ENCODE measurements at places on chromosomes 5 and 9.

DNA sequence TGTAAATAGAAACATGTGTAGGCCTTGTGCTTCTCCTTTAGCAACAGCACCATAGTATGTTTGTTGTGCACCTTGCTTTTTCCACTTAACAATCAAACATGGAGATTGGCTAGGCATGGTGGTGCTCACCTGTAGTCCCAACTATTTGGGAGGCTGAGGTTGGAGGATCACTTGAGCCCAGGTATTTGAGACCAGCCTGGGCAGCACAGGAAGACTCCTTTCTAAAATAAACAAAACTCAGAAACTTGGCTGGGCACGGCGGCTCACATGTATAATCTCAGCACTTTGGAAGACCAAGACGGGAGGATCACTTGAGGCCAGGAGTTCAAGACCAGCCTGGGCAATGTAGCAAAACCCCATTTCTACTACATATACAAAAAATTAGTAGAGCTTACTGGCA lies 948 bp upstream of the FAXDC2 start:
- DNase-seq: no peak

DNA sequence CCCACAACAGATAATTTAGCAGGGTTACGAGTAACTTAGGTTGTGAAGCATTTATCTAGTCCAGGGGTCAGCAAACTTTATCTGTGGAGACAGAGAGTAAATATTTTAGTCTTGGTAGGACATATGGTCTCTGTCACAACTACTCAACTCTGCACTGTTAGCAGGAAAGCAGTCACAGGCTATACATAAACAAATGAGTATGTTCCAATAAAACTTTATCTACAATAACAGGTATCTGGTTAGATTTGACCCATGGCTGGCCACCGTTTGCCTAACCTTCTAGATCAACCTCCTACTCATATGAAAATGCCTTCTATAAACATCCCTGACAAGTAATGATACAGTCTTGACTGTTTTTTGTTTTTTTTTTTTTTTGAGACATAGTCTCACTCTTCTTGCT lies 13.0 kb upstream of the HK3 start:
- DNase-seq: no peak

DNA sequence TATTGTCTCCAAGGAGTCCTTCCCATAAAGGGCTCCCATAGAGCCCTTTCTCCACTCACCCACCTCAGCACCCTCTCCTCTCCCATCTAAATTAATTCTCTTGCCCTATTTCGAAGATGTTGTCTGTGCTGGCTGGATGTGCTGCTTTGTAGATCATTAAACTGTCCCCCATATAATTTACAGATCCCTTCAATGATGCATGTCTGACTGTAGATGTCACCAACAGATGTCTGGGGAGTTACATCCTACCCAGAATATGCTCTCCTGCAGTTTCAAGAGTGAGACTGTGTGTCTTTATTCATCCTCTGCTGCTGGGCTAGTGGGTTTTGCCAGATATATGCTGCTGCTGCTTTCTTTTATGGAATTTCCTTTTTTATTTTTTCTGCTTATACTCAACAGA lies 351.2 kb downstream of the MLLT3 start:
- no peak for DNase-seq

DNA sequence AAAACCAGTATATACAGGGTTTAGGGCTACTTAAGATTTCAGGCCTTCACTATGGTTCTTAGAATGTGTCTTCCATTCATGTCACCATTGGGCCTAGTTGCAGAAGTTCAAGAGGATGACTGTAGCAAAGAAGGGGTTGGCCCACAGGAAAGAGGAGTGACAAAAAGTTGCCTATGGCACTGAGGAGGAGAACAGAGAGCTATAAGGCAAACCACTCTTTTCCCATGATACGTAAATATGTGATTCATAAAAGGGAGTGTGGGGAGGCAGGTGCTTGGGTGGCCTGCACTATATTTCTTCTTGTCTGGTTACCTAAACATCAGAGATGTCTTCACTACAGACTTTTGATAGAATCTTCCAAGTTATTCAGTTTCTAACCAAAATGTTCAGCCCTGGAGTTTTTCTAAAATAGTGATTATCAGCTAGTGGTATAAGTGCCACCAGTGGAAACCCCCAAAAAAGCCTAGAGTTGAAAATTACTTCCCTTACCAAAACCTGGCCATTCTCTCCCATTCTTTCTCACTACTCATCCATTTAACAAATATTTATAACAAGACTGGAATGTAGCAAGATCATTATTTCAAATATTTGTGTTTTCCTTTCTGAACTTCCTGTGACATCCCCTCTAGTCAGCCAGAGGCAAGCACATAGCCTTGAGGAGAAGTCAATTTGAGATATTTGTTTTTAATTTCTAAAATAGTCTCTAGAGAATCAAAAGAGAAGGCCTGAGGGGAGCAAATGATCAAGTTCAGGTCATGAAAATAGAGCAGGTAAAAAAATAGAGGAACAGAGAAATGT lies 367.4 kb downstream of the EFNA5 start:
- DNase-seq: no peak

DNA sequence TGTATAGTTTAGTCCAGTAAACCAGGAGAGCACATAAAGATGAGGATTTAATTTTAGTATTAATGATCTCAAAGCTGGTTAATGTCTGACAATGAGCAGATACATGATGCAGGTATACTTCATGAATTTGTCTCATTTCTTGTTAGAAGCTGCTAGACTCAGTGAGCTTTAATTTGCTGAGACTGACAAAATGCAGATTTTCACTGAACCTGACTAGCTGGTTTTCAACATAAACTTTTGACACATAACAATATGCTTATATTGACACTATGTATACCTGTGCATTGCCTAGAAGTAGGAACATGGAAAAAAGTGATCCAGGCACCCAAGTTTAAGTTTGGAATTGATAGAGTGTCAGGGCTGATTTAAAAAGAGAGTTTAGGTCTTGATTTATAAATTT lies 10.8 kb downstream of the UBLCP1 start:
- no peak for DNase-seq

DNA sequence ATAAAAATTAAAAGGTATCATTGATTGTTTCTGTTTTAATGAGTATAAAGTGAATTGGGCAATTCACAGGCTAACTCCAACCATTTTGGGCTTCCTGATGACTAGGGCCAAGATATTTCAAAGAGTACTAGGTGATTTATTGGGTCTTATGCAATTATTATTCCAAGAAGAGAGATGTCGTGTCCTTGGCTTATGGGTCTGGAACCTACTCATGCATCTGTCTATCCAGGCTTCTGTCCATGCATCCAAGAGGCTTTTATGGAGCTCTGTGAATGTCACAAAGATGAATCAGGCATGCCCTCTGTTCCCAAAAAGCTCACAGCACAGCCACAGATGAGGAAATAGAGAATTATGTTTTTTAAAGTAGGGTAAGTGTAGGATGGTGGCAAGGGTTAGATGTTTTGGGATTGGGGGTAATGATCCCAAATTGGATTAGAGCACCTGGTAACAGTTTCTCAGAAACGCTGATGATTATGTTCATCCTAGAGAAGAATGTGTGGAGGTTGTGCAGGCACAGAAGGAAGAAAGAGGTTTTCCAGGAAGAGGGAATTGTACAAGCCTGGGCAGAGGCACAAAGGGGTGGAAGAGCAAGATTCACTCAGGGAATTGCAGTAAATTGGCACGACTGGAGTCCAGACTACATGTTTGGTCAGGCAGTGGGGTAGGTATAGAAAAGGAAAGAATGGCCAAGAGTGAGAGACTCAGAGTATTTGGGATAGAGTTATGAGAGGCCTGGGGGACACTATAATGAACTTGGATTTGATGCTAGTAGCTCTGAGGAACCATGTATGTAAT lies 83.0 kb upstream of the TNC start:
- DNase-seq: no peak

- no peak for DNase-seq
Observed at GRCh38 chr5:129460672-129460935, 506 bp downstream of the ADAMTS19 start.

GRCh38 chr5:158079097-158079496 lies 220.2 kb upstream of the CLINT1 start:
- no peak for DNase-seq

DNA sequence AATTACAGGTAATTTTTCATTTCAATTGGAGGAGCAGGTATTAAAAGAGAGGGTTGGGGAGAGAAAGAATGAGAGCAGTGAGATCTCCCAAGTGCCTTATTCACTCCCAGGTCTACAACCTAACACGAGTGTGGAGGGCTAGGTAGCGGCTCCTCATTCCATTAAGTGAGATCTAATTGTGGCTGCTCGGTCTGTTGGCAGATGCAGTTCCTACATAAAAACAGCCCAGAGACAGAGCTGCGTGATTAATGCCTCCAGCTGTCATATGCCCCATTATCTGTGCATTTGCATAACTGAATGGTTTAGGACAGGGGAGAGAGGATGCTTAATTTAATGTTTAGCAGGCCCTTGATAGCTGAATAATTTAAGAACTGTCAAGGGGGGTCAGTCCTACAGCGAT lies 100.5 kb downstream of the PSAT1 start:
- no peak for DNase-seq

DNA sequence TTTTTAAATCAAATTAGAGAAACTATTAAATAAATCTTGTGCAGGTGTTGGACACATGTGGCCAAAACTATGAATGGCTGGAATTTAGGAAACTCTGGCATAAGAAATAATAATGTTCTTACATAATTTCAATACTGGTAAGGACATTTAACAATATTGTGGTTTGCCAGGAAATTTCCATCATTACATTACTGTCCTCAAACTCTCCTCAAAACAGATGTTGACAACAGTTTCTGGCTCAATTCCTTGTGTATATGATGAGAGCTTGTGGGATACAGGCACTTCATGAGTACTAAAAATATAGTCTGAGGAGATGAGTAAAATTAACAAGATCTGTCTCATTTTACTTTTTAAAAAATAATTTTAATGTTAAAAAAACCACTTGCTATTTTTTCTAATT lies 27.9 kb downstream of the MCTP1 start:
- no peak for DNase-seq

DNA sequence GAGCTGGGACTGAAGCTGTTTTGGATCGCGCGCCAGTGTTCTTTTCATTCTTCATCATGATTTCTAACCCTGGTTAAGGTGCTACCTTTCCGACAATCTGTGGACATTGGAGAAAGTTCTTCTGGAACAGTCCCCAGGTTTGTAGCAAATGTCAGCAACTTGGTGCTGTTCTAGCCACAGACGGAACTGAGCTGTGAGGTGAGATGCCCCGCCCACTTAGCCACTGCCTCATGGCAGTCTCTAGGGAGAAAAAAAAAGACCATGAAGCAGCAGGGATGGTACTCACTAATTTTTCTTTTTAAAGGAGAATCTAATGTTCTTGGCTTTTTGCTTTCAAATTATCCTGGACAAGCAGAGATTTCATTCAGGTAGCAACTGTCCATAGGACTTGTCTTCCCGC lies 72.1 kb upstream of the STK32A start:
- no peak for DNase-seq

DNA sequence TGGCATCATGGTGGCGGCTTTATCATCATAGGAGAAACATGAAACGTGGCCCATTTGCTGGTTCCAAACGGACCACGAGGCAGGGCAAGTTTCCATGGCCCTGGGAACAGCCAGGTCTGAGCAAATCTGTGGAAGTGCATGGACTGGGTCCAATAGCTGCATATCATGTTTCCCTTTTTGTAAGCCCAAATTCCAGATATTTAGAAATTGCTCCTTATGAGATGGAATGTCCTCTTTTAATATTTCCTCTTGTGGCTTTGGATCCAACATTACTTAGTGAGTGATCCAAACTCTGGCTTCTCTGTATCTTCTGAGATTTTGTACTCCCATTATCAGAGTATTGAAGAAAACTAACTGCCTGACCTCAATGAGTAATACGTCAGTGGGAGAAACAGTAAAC lies 79.8 kb upstream of the FBXL7 start:
- no peak for DNase-seq

GRCh38 chr9:94445863-94446262 lies 109.0 kb upstream of the PCAT7 start:
- no peak for DNase-seq

- DNase-seq: no peak
Observed at GRCh38 chr9:13598738-13599137, 319.2 kb upstream of the MPDZ start.

GRCh38 chr9:93392974-93393373 lies 58.5 kb upstream of the FAM120A start:
- DNase-seq: no peak

GRCh38 chr5:113221294-113222176 lies 213.3 kb downstream of the TSSK1B start:
- DNase-seq: no peak

GRCh38 chr9:84781931-84782866 lies 112.7 kb downstream of the NTRK2 start:
- no peak for DNase-seq

GRCh38 chr5:68898951-68899471 lies 194.8 kb upstream of the SLC30A5 start:
- no peak for DNase-seq

DNA sequence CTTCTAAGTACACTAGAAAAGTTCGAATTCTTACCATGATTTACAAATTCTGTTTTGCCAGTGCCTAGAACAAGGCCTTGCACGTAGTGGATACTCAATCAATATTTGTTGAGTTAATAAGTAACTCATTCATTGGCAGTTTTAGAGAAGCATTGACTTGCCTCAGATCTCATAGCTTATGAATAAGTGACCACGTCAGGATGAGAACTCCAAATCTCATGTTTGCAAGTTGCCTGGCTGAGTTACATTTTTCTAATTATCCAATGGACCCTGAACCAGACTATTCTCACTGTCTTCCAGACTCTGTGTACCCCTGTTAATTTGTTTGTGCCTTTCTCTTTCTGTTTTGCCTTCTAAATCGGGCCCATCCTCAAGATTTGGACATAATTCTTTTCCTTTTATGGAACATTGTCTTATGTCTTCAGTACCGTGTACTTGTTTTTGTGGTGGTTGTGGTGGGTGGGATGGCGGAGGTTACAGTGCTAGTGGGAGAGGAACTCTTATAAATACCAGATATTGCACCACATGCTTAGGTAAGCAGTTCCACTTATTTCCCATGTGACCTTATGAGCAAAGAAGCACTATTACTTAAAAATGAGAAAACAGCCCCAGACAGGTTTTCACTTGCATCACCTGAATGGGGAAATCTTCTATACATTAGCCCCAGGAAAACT lies 96.3 kb downstream of the UNC13B start:
- DNase-seq: no peak

DNA sequence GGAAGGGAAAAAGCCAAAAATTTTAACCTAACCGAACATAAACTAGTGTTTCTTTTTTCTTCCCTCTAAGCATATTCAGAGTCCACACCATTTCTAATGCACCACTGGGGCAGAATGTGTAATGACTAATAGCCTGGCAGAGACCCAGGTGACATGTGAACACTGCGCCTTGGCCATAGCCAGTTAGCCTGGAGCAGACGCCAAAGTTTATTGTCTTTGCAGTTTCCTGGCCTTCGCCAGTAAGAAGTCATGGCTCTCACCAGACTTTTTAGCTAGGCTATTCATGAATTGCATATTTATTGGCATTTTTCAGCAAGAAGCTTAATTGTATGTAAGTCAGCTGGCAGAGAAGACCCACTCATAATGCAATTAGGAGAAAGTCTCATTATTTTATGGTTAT lies 182.8 kb upstream of the SLC27A6 start:
- DNase-seq: no peak

- no peak for DNase-seq
Observed at GRCh38 chr5:115736690-115737005, 79.8 kb downstream of the CDO1 start.

Data from activated naive CD8-positive, alpha-beta T cell treated with anti-CD3 and anti-CD28 coated beads for 36 hours (primary cell).